Spleen (tissue), 13 donors: ENCODE measurements at places on chromosomes 16 and 17. TPM values are rescaled to one million over a fixed set of nuclear protein-coding genes. Genes with fewer than 3 reads are reported as not detected.
A peak's percentile ranks its signal among the peaks of the same experiment; 100 is the strongest.

VPS35 gene
- total RNA-seq: 97.1 TPM

PIRT gene
- total RNA-seq: not detected

TMC8 gene
- total RNA-seq: 205 TPM

OR4D1 gene
- 0.09 TPM for total RNA-seq

CRISPLD2 gene
- total RNA-seq: 85.9 TPM

DLX4 gene
- not detected for total RNA-seq

MARVELD3 gene
- 0.13 TPM for total RNA-seq

RAB37 gene
- 23.7 TPM for total RNA-seq

DNA sequence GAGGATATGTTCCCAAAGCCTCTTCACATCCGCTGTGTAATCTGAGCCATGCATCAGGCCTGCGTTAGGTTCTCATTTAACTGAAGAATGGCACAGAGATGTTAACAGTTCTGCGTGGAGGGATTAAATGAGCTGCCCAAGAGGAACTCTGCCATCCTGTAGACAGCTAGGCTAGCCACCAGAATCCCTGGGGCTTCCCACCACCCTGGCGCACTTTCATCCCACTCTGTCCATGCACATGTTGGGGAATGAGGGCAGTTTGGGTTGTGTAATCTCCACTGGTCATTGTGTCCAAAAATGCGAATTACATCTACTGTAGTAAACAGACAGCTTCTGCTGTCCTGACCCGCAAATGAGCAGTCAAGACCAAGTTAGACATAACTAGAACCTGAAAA, 1.0 kb upstream of the GLG1 start:
- no peak for DNase-seq

DNA sequence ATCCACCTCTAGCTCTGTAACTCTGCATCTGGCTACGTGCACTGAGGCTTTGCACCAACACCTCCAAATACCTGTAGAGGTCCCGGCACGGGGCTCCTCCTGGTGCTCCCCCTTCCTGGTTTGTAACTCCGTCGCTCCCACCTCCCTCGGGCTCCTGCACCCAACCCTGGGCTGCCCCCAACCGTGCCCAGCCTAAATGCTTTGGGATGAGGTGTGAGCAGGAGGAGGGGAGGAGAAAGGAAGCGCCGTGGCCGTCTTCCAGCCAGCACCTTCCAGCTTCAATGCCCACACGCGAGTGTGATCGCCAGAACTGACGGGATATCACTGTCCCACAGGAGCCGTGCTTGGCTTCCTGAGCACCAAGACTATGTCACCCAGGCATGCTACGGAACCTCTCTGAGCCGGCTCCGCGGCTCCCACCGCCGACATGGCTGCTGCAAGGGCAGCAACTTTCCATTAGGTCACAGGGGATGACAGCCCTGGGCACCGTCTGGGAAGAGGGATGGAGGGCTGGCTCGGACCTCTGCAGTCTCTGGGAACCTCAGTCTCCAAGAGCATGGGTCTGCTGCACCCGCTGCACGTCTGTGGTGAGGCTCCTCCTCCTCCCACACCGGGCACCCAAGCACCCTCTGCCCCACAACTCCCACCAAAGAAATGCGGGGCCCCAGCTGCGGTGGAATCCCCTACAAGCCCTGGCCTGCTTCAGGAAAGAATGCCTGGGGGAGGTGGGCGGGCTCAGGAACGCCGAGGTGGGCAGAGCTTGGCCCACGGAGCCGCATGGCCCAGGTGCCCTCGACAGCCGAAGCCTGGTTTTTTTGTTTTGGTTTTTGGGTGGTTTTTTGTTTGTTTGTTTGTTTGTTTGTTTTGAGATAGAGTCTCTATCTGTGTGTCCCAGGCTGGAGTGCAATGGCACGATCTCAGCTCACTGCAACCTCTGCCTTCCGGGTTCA, 6.4 kb upstream of the SLC38A10 start:
- no peak for DNase-seq

DNA sequence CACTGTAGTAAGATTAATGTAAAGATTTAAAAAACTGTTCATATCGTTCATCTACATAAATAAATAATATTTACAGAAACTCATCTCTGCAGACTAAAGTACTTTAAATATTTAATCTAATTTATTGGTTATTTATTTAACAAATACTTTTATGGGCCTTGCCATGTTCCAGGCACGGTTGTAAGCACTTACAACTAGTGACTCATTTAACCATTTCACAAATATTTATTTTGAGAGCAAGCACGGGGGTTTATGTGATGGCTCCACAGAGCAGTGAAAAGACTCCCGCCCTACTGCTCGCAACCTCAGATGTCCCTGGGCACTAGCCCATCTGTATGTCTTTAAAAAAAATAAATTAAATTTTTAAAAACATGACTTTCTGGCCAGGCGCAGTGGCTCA, 575.9 kb downstream of the WWOX start:
- no peak for DNase-seq

DNA sequence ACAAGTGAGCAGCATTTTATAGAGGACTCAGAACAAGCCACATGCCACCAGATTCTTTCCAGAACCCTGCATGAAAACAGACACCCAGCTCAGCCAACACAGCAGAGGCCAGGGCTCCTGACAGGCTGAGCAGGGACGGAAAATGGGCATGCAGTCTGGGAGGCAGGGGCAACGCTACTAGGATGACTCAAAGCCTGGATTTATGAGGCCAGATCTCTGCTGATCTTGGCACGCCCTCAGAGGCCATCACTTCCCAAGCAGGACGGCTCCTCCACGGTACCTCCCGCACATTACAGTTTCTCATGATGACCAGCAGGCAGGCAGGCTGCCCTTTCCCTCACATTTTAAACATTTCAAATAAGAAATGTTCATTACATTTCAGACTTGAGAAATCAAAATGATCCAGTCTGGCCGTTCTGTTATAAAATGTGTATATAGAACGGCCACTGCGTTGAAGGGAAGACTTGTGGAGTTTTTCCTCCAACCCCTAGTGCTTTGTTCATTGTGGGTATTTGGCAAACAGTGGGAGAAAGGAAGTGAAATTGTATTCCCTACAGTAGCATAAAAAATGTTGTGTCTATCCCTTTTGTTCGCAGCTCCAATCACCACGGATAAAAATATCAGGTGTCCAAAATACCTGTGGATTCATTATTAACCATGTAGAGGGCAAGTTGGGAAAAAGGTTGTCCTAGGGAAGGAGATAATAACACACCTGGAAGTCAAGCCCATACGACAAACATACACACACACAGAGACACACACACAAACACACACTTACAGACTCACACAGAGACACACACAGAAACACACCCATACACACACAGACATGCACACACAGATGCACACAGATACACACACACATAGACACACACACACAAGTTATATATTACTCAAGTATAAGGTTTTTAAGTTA, 64.8 kb upstream of the ADAMTS18 start:
- no peak for DNase-seq

- DNase-seq: no peak
These were observed 328 bp upstream of the DRC7 start for GRCh38 chr16:57694231-57694724.

GRCh38 chr16:67548265-67549126, 13.8 kb upstream of the CTCF start:
- DNase-seq: peak; percentile 70

DNA sequence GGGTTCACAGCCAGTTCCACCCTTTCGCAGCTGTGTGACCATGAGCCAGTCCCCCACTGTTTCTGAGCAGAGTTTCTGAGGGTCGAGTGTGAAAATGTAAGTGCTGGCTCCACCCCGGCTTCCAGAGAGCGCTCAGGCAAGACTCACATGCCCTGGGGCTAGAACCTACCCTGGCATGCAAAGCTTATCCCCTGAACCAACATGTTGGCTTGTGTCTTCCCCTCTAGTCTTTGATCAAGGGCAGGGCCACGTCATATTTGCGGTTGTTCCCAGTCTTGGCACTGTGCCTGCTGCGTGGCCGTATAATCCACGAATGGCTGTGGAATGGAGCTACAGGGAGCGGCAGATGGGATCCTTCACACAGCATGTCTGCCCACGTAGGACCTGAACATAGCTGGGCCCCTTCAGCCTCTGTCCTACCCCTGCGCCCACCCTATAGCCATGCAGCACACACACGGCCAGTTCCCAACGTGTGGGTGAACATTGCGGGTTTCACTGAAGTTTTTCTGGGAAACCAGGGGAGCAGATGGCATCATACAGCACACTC, 84.8 kb downstream of the MRM1 start:
- DNase-seq: peak; percentile 21

DNA sequence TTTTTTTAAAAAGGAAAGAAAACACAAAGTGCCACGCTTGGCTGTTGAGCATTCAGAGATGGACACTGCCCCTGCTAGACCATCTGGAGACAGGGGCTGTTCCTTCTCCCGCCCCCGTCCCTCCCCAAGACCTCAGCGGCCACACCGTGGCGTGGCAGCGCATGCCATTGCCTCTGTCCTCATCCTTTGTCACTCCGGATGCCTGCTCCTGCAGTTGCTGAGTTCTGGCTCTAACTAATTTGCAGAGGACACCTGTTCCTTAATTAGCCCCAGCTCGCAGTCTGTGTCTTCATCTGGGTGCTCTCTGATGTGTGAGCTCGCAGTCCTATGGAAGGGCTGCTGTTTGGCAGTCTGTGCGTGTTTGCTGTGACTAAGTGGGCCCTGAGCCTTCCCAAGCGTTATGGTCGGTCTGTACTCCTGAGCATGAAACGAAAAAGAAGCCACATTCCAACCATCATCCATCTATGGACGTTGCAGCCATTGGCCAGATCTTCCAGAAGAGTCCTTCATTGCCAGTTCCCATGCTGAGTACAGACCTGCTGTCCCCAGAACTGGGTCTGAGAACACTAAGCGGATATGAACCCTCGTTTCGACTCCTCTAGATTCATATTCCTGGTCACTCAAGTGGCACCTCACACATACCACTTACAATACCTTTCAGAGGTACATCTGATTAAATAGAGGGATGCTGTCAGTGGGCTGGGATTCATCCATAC, 40.9 kb upstream of the NAT9 start:
- DNase-seq: no peak

DNA sequence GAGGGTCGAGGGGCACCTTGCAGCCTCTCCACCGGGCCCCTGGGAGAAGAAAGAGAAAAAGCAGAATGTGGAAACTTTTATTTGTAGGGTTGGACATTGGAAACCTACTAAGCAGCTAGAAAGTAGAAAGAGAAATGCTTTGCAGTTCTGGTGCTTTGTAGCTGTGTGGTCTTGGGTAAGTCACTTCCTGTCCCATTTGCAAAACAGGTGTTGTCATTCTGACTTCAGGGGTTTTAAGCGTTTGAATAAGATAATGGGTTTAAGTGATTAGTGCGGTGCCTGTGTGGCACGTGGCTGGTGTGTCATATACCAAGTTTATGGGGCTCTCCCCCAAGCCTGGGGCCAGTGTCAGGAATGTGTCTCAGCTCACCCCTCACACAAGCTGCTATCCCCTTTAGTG, 1.6 kb downstream of the CA4 start:
- no peak for DNase-seq

DNA sequence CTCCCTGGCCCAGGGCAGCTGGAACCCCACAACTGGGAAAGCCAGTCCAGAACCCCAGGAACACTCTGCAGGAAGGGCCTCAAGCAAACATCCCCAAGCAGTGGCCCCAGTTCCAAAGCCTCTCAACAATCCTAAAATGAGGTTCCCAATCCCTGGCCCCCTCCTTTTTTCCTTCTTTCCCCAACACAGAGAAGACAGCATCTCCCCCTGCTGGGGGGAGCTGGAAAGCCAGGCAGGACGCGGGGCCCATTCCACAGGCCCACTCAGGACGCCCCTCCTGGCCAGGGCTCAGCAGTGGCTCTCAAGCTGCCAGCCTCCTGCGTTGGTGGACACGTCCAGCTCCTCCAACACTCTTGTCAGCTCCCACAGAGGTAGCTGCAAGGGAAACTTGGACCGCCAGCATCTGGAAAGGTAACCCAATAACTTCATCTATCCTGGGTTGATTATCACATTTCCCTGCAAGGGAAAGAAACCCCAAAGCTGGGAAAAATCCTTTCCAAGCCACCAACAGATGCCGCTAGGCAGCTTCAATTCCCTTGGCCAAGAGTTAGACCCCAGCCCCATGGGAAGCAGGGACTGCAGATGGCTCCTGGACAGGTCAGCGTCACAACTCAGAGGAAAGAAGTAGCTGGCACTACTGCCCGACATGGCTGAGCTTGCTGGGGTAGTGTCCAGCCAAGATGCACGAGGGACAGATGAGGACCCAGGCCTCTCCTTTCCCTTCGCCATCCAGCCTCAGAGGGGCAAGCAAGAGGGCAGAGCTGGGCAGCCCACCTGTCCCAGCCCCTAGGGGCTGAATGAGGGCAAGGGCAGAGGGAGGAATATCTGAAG, 7.6 kb downstream of the HDAC5 start:
- no peak for DNase-seq

- DNase-seq: no peak
These were observed 21.6 kb upstream of the RASL10B start for GRCh38 chr17:35709874-35710273.

DNA sequence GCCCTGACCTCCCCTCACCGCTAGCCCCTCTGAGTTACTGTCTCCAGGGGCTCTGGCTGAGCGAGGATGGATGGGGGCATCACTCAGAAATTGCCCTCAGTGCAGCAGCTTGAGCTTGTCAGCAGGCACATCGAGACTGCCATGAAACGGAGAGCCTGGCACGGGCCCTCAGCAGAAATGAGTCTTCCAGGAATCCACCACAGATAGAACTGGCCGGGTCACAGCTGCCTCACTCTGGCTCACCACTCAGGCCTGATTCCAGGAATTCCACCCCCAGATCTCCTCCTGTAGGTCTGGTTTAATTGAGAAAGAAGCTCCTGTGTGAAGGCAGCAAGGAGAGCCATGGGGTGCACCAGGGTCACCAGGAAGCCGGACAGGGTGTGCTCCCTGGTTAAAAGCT, 85.5 kb downstream of the GSG1L start:
- DNase-seq: peak; percentile 25

DNA sequence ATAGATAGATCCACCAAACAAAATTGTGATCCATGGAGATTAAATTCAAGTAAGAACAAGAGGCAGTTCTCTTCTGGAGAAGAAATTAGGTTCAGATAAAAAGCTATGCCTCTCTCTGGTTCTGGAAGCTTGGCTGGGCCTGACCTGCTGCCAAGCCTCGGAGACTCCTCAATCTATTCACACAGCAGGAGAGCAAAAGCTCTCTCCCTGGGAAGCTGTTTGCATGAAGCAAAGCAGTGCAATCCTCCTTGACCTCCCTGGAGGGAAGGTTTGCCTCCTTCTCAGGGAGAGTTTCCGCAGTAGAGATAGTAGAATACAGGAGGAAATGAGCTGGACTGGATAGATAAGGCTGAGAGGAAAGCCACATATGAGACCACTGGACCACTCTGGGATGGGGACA, 78.1 kb upstream of the GNAO1 start:
- DNase-seq: no peak

DNA sequence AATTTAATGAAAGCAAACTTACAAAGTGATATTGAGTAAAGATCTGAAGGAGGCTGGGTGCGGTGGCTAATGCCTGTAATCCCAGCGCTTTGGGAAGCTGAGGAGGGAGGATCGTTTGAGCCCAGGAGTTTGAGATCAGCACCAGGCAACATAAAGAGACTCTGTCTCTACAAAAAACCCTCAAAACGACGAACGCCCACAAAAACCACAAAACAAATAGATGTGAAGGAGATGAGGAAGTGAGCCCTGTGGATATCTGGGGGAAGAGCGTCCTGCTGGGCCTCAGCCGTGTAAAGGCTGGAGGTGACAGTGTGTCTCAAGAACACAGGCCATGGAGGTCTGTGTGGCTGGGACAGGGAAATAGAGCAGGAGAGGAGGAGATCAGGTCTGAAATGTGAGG, 68.8 kb downstream of the ITFG1 start:
- no peak for DNase-seq

- DNase-seq: no peak
These were observed 32.7 kb downstream of the RHBDL3 start for GRCh38 chr17:32298298-32298697.

GRCh38 chr17:17740615-17741348, 59.5 kb downstream of the RAI1 start:
- DNase-seq: no peak
